ENCODE measurements at places on chromosomes 12 and 14.

- no peak for DNase-seq
Observed at GRCh38 chr14:43449291-43449690, 1057.8 kb downstream of the FSCB start.

- peak; percentile 91 for DNase-seq
Observed at GRCh38 chr14:88129306-88130056, 124.5 kb downstream of the GPR65 start.

GRCh38 chr14:105485739-105486162, 935 bp upstream of the CRIP1 start:
- DNase-seq, result no peak

GRCh38 chr14:88296351-88296750, 26.7 kb downstream of the KCNK10 start:
- no peak for DNase-seq

DNA sequence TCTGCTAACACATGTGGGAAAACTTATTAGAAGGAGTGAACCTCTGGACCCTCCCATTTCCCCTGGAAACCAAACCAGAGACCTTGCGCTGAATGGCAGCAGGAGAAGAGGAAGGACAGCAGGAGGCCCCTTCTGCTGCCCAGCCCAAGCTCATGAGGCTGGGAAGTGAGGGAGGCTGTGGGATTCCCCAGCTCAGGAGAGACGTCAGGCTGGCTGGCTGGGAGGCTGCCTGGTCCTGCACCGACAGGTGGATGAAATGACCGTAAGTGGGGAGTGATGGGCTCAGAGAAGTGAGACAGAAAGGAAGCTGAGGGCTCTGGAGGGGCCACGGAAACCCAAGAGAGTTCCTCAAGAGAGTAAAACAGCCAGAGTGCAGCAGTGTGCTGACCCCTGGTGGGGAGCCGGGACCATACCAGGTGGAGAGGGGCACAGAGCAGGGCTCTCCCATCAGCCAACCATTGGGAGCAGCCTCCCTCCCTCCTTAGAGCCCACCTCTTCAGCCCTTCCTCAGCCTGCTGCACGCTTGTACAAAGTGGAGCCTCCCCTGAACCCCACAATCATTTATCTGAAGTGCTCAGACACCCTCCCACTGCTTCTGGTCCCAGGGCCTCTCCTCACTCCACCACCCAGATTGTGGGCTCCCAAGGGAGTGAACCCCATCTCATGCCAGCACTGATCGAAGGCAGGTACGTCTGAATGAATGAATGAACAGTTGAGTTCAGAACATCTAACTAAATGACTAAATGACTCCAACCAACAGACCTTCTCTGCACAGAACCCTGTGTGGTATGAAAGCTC, 14.0 kb downstream of the TAMALIN start:
- peak; percentile 61 for DNase-seq

DNA sequence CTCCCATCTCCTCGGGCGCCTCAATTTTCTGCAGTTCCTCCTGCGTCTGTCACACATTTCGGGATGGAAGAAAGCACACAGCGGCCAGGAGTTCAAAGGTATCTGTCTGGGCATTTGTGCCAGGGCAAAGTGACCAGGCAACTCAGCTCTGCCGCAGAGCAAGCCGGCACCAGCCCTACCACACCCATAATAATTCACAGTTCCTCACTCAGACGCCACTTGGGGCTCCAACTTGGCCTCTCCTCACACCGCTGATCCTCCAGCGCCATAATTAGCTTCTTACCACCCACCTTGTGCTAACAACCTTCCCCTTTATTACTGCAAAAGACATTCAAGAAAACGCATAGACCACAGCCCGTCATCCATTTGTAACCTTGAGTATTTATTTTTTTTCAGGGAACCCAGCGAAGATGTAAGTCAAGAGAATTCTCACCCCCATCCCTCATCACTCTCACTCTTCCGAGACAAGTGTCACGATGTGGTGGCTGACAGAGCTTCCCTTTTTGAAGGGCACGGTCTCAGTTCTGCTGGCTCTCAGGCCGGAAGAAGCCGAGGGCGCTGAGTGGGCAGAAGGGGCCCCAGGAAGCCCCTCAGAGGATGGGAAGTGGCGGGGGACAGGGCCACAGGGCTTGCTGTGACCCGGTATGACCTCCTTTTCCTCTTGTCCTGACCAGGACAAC, 25.2 kb upstream of the NCOR2 start:
- DNase-seq, result no peak

GRCh38 chr14:68139431-68140075, 320.0 kb downstream of the RAD51B start:
- DNase-seq, result no peak
